ENCODE measurements at places on chromosomes 7 and 10. TPM values are rescaled to one million over a fixed set of nuclear protein-coding genes. Genes with fewer than 3 reads are reported as not detected.
A peak's percentile ranks its signal among the peaks of the same experiment; 100 is the strongest.

GRCh38 chr7:93715234-93715633 is 140.7 kb upstream of the CALCR start:
- peak; percentile 67 for DNase-seq

DNA sequence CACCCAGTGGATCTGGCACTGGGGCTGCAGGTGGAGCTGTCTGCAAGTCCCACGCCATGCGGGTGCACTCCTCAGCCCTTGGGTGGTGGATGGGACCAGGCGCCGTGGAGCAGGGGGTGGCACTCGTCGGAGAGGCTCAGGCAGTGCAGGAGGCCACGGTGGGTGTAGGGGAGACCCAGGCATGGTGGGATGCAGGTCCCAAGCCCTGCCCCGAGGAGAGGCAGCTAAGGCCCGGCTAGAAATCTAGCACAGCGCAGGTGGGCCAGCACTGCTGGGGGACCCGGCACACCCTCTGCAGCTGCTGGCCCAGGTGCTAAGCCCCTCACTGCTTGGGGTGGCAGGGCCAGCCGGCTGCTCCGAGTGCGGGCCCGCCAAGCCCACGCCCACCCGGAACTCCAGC is 25.7 kb downstream of the HTR7 start:
- no peak for DNase-seq

GRCh38 chr10:36888925-36889573 is 236.3 kb upstream of the ANKRD30A start:
- no peak for DNase-seq

DNA sequence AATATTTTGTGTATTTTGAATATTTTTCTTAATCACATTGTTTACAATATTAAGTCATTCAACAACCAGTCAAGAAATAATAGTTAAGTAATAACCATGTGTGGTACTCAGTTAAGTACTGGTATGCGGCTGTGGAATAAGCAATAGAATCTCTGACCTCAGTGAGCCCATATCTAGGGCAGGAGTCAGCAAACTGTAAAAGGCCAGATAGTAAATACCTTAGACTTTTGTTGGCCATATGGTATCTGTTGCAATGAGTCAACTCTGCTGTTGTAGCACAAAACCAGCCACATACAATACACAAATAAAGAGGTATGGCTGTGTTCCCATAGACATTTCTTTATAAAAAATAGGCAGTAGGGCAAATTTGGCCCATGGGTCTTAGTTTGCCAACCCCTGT is 311.6 kb upstream of the SEMA3A start:
- DNase-seq, result no peak

DNA sequence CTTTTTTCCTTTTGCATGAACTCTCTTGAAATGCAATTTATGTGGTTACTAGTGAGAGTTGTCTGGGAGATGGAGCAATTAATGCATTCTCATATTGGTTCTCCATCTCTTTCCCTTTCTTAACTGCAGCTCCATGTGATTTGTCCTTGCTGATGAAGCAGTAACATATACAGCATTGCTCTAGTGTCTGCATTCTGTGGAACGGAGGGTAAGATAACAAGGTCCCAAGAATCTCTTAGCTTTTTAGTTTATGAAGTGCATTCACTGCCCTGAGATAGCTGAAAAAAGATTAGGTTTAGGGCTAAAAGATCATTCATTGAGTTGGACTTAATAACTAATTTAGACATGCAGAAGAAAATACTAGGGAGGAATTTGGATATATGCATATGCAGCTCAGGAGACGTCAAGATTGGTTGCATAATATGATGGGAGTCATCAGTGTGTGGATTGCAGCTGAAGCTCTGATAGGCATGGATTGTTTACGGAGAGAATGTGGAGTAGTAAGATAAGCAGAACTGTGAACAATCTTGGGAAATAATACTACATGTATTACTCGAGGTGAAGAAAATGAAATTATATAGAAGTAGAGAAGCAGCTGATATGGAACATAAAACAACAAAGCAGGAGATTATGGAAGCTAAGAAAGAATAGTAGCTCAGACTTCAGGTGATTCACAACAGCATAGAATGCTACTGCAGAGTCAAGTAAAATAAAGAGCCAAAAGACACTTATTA is 404.7 kb downstream of the ARL4A start:
- DNase-seq, result no peak

DNA sequence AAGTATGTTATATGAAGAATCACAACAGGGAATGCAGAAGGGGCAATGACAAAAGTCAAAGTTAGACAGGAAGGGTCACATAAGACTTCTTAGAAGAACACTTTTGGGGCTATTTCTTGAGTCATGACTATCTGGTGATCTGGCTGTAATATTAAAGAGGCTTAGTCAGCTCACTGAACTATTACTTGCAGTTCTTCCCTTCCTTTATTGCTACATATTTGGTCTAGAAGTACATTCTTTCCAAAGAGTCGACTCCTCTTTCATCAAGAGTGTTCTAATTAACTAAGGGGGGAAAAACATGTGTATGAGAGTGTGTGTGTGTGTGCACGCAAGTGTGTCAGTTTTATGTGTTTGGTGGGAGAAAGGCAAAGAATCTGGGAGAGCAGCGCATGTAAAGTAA is 247.3 kb upstream of the LRRTM3 start:
- DNase-seq, result no peak

GRCh38 chr10:79361726-79362397 is 14.6 kb downstream of the PPIF start:
- DNase-seq, result no peak

- DNase-seq, result no peak
Measured at GRCh38 chr10:95456516-95456915, 104.7 kb downstream of the SORBS1 start.

MUC12 gene
- 0.50 TPM for total RNA-seq

Measured in type B pancreatic cell (in vitro differentiated cells).